AG08396 (cell line): ENCODE measurements at places on chromosomes 2 and 18.
A peak's percentile ranks its signal among the peaks of the same experiment; 100 is the strongest.

DNA sequence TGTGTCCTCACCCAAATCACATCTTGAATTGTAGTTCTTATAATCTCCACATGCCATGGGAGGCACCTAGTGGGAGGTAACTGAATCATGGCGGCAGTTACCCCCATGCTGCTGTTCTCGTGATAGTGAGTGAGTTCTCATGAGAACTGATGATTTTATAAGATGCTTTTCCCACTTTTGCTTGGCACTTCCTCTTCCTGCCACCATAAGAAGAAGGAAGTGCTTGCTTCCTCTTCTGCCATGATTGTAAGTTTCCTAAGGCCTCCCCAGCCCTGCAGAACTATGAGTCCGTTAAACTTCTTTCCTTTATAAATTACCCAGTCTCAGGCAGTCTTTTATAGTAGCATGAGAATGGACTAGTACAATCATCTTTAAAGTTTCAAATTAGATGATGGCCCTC, 902.4 kb upstream of the PIK3C3 start:
- DNase-seq, result no peak

DNA sequence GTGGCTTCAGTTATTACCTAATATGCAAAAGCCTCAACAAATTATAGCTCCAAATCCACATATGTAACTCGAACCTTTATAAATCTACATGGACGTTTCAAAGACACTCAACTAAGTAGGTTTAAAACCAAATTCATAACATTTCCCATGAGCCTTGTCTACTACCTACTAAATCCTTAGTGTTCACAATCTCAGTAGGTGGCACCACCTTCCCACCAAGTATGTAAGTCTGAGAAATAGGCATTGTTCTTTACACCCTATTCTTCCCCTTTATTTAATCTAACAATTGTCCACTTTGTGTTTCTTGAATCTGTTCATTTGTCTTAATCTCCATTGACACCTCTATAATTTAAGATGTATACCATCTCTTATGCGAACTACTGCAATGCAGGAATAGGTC, 4.6 kb downstream of the PIGN start:
- DNase-seq, result no peak

- no peak for DNase-seq
Measured at GRCh38 chr2:173680574-173680973, 284.6 kb downstream of the SP3 start.

GRCh38 chr2:201433394-201433995, 17.8 kb downstream of the TRAK2 start:
- no peak for DNase-seq

DNA sequence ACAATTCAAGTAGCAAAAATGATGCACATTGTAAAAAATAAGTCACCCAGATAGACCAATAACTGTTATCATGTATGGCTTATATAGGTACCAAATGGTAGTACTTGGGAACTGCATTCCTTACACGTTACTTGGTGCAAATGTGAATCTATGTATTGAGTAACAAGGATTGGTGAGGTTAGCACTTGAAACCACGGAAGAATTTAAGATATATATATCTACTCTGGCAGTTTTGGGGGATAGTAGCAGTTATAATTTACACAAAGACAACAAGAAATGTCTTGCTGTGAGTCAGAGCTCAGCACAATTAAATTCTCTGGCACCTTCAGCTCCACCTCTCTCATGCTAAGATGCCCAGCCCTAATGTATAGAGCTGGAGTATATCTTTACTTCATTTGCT, 359.4 kb upstream of the RAB12 start:
- no peak for DNase-seq

GRCh38 chr2:9982248-9982647, 30.8 kb downstream of the GRHL1 start:
- peak; percentile 80 for DNase-seq

DNA sequence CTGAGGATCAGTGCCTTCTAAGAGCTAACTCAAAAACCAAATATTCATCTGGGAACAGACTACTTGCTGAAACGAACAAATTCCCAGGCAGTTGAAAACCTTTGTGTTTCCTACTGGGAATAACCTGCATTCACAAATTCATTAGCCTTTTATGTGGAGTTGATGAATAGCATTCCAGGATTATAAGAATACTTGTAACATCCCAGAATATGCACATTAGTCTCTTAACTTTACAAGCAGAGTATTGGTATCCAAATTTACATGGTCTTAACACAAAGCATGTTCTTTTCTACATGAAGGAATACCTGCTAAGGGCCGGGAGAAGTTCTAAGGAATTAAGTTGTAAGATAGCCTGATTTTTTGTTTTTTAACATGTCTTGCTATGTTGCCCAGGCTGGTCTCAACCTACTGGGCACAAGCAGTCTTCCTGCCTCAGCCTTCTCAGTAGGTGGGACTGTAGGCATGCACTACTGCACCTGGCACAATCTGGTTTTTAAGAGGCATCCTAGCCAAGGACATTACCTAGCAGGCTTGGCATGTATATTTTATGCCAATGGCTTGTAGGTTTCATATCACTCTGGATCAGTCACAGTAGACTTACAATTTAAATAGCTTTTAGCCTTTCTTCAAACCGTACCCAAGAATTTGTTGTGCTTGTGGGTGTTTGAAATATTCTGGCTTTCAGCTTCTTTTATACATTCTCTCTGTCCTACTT, 50.7 kb downstream of the MGAT5 start:
- no peak for DNase-seq

- DNase-seq, result peak; percentile 16
Measured at GRCh38 chr2:189363559-189363958, 77.7 kb upstream of the WDR75 start.

- DNase-seq, result no peak
Measured at GRCh38 chr2:40242315-40242714, 209.6 kb downstream of the SLC8A1 start.

GRCh38 chr2:120389036-120389391, 43.1 kb downstream of the INHBB start:
- DNase-seq, result no peak

DNA sequence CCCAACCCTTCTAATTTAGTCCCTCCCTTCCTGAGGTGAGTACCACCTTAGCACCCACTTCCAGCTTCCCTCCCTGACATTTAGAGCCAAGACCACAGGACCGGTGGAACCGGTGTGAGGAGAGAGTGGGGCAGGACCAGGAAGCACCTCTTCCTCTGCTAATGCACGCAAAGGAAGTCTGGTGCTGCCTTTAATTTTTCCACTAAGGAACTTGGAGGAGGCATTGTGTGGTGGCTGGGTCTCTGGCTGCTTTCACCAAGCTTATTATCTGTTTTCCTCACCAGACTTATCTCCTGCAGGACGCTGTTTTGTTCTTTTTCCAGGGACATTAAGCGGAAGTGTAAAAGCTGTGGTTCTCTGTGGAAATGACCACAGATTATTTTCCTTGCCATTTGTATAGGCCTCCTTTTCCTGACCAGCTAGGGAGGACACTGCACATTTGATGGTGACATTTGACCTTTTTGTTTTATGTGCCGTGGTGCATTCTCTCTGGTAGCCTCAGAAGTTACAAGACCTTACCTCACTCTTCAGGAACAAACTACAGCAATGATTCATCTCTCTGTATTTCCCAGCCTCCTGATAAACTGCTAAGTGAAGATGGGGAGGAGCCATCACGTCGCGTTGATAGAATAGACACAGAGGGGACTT, 39.8 kb upstream of the SPTBN1 start:
- DNase-seq, result no peak

- DNase-seq, result no peak
Measured at GRCh38 chr2:95296880-95297487, at the start of gene KCNIP3. KCNIP3 (plus strand) TSS chr2:95297347; CDS start chr2:95297439, 92 bp downstream.

GRCh38 chr2:64325852-64326577, 127.9 kb upstream of the LGALSL start:
- DNase-seq, result no peak

DNA sequence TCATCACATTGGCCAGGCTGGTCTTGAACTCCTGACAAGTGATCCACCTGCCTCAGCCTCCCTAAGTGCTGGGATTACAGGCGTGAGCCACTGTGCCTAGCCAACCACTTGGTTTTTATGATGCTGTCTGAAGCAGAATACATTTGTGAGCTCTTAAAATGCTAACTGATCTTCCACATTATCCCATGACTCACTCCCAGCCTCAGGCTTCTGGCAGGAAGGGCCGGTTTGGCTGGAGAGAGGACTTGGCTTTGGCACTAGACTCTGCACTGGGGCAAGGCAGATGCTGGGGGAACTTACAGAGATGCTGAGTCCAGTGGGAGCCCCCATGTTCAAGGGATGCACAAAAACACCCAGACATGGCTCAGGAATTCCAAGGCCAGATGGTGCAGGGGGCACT, 40.5 kb upstream of the SH3BP4 start:
- peak; percentile 70 for DNase-seq

DNA sequence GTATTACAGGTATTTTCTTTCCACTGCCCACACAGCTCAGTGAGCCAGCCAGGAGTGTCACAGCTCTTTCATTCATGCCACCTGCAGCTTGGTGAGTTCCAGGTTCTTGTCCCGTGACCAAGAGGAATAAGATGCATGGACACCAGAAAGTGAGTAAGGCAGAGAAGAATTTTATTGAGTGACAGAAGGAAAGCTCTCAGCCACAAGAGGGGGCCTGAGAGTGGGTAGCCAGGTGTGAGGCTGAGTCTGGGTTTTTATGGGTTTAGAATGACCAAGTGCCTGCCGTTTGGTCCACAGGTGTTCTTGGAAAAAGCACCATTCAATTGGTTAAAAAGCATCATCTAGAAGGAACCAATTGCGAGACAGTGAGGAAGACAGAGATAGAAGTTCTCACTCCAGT, 1097.1 kb upstream of the SLC39A10 start:
- DNase-seq, result no peak

GRCh38 chr2:226890286-226890685, 54.4 kb downstream of the RHBDD1 start:
- no peak for DNase-seq

DNA sequence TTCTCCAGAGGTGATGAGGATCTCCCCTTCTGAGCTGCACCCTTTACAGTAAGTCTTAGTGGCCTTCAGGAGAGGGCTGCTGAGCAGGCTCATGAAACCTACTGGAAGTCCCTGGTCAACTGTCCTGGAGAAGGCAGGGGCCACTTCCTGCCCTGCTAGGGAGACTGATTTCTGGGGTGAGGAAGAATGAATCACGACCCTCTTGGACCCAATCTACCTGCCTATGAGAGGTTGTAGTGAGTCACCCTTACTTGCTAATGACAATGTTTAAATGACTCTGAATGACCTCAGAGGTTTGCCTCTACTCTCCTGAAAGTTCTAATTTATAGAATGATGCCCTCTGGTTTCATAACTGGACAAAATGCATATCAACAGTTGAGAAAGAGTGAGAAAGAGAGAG, 79.4 kb upstream of the FAM136A start:
- DNase-seq, result no peak

GRCh38 chr2:117519721-117520120, 294.8 kb upstream of the DDX18 start:
- DNase-seq, result no peak

DNA sequence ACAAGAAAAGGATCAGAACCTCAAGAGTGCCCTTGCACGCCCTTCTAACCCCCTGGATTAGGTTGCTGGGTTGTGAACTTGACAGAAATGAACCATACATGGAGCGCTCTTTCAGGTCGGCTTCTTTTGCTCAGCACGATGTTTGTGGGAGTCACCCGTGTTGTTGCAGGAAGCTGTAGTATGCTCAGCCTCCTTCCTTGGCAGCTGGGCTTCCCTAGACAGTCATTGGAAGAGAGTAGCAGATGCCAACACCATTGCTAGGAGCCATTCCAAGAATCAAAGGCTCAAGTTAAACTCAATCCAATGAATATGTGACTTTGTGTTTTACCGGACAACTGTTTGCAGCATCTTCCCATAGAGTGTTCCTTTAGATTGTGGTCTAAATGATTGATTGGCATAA, 47.0 kb downstream of the RAB12 start:
- DNase-seq, result no peak

DNA sequence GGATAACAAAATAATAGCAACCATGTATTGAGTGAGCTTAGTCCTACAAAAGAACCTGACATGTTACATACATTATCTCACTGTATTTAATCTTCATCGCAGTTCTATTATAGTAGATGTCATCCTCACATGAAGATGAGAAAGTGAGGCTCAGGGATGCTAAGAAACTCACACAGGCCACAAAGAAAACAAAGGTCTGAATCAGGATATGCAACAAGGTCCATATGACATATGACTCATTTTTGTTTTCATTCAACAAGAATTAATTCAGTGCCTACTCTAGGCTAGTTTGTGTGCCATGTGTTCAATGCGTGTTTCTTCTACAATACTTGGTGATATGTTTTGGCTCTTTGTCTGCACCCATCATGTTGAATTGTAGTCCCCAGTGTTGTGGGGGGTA, 219.7 kb upstream of the EPHA4 start:
- DNase-seq, result no peak

GRCh38 chr2:213016166-213016983, 135.0 kb downstream of the IKZF2 start:
- DNase-seq, result no peak

GRCh38 chr2:127169066-127169660, 50.9 kb downstream of the CYP27C1 start:
- DNase-seq, result no peak

- peak; percentile 33 for DNase-seq
Measured at GRCh38 chr18:32469190-32469651, 1.5 kb downstream of the GAREM1 start.

- DNase-seq, result no peak
Measured at GRCh38 chr2:193907561-193907960, 1712.8 kb upstream of the TMEFF2 start.

DNA sequence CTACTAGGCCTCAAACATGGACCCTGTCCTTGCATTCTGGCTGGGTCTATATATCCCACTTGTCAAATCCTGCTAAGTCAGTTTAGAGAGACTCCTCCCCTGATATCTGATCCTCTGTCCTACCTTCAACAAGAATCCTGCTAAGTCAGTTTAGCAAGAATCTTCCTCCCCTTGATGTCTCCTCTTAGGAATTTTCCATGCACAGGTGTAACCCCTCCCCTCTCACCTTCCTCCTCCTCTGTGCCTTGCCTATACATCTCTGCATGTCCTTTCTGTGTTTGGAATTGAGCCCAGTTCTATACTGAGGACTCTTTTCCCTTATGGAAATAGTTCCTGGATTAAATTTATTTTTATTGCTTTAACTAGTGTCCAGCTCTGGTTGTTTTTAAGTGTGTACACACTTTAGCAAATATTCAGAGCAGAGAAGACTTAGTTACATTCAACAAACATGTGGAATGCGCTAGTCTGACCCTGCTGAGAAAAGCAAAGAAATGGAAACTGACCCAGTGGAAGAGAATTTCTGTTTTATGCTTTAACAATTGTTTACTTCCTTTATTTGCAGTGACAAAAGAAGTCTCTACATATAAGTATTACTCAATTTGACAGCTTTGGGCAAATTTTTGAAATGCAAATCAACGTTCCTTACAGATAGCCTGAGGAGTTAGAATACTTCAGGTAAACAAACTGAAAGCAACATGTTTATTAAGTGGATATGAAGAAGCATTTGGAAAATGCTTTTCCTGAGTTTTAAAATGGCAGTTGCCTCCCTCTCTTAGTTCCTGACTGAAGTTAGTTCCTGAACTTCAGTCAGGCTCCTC, 80.6 kb downstream of the RIT2 start:
- DNase-seq, result no peak

DNA sequence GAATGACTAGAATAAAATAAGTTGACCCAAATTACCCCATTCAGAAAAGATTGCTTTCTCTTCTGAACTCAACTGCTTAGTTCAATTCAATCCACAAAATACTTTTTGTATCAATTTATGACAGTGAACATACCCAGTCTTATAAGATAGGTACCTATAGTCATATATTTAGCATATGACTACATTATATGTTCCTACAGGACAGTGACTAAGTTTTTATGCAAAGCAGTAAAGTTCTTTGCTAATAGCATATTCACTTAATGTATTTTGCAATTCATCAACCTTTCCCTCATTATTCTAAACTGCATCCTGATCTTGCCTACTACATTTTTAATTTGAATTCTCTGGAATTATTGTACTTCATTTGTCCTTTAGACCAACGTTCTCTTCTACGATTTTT, 30.3 kb upstream of the C2orf15 start:
- no peak for DNase-seq
